Endothelial cell (in vitro differentiated cells): ENCODE measurements at places on chromosomes 3 and 15. TPM values are rescaled to one million over a fixed set of nuclear protein-coding genes. Genes with fewer than 3 reads are reported as not detected.
A peak's percentile ranks its signal among the peaks of the same experiment; 100 is the strongest.

Gene THSD4
- 0.92 TPM for total RNA-seq

Gene NEK11
- total RNA-seq = 9.6 TPM

Gene MEGF11
- total RNA-seq = 0.77 TPM

Gene SAXO2
- 2.0 TPM for total RNA-seq

Gene CYP11A1
- 0.82 TPM for total RNA-seq

Gene HHLA2
- not detected for total RNA-seq

Gene SEMA6D
- total RNA-seq = 12.8 TPM

Gene GOLGA8S
- total RNA-seq = 0.28 TPM

Gene RAP2B
- 33.7 TPM for total RNA-seq

Gene EIF4G1
- 390 TPM for total RNA-seq

Gene AAGAB
- total RNA-seq = 40.6 TPM

Gene EXD1
- not detected for total RNA-seq

- no peak for DNase-seq
Observed at GRCh38 chr3:20141851-20142250, 44.2 kb downstream of the SGO1 start.

DNA sequence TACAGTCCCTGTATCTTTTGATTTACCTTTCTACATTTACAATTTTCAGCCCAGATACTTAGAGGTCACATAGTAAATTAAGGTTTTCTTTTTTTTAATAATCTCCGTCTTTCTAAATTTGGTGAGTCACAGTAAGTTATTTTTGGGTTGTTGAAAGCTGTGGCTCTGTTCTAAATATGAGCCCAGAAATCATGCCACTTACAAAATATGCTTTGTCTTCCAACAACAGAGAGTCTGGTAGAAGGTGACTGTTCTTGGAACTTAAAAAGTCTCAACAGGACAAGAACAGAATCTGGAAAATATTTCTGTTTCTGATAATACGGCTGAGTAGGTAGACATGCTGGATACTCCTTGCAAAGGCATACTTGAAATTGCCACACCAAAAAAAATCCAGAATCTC, 16.0 kb downstream of the GOLGA8S start:
- no peak for DNase-seq

GRCh38 chr15:85112997-85113396, 131.3 kb downstream of the PDE8A start:
- no peak for DNase-seq

- no peak for DNase-seq
Observed at GRCh38 chr3:143770391-143770790, 77.9 kb downstream of the SLC9A9 start.

GRCh38 chr3:105661461-105661860, 207.4 kb downstream of the CBLB start:
- DNase-seq = no peak

- DNase-seq = peak; percentile 2
Observed at GRCh38 chr15:56732135-56732885, 999 bp downstream of the ZNF280D start.

DNA sequence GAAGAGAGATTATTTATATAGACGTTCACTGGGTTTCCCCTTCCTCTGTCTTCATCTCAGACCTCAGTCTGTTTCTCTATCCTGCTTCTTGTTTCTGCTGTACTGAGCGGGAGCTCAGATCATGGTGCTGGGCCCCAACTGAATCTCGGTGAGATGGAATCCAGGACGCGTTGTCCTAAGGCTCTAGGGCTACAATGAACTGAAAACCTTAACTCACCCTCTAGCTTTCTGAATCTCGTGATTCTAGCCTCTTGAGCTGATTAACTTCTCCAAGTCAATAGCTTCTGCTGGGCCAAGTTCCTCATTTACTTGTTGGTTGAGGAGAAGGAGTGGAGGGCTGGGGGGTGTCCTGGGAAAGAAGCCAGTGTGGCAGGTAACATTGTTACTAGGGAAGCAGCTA, 32.7 kb upstream of the MAP3K13 start:
- no peak for DNase-seq

- no peak for DNase-seq
Observed at GRCh38 chr3:142029791-142030190, 119.6 kb downstream of the TFDP2 start.

- DNase-seq = no peak
Observed at GRCh38 chr15:43255376-43255775, 11.4 kb downstream of the TGM5 start.

DNA sequence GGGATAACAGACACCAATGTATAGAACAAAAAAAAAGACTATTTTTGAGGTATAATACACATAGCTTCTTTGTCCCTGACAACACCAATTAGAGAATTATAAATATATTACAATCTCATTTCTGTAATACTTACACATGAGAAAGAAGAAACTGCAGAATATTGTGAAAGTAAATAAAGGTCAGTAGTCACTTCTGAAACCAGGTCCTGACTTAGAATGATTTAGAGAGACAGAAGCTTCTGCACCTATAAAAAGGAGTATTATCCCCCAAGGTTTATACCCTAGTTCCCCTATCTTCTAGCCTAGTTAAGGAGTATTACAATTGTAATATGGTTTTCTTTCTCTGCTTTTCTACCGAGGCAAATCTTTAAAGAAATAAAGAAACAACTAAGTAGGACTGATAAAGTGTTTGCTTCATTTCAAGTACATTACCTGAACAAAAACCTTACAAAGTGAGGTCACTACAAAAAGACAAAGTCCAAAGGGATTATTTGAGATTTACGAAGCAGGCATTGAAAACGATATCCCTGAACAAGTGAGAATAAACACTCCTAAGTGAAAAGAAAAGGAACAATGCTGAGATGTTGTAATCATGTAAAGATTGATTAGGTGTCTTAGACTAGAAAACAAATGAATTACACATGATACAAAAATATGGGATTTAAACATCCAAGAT, 103.0 kb downstream of the GBE1 start:
- DNase-seq = no peak

GRCh38 chr3:107938143-107938542, 152.7 kb downstream of the CD47 start:
- peak; percentile 36 for DNase-seq

DNA sequence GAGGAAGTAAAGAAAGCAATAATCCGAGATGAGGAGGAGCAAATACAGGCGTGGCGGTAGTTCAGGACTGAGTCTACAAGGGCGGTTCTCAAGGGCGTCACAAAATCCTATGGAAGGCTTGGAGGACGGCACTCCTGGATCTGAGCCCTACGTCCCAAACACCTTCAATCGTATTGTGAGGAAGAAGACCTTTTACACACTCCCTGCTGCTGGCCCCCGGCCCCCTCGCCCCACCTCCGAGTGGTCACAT, 747 bp downstream of the PLD1 start:
- no peak for DNase-seq

GRCh38 chr3:117754841-117755240, 1045.3 kb downstream of the TUSC7 start:
- no peak for DNase-seq

DNA sequence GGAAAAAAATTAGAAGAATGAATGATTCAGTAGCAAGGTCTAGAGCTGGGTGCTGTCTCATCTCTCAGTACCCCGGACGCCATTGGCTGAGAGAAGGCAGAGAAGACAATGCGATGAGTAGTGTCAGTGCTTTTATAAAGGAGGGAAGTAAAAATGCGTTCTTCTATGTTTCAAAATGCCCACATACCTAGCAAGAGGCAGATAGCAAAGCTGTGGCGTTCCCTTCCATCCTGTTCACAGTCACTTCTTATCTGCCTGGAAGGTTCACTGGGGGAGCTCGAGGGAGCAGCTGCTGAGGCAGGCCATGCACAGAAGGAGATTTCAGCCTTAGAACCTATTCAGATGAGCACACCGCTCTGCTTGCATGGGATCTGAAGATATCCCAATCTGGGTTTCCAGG, 234.0 kb downstream of the RPLP1 start:
- no peak for DNase-seq

DNA sequence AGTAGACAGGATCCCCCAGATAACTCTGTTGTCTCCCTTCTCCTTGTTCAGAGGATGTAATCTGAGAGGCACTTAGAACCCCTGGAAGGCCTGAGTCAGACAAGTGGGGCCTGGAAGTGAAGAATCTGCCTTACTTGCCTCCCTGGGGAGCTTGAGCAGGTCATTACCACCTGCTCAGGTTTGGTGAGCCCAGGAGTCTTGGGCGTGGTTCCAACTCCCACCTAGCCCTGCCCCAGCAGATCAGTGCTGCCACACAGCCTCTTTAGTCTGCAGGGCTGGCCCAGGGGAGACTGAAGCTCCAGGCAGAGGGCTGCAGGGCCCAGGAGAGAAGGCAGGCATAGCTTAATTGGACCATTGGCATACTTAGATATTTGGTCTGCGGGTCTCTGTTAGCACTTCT, 230.0 kb downstream of the ERC2 start:
- DNase-seq = no peak

- DNase-seq = no peak
Observed at GRCh38 chr15:47258521-47258920, 458.8 kb upstream of the SEMA6D start.
